Astrocyte of the spinal cord (primary cell): ENCODE measurements at places on chromosomes 1 and 21.

GRCh38 chr21:21196087-21196486 is 197.9 kb downstream of the NCAM2 start:
- peak; percentile 58 for DNase-seq

- DNase-seq: peak; percentile 6
These were observed 81.0 kb upstream of the CD55 start for GRCh38 chr1:207240325-207241101.

DNA sequence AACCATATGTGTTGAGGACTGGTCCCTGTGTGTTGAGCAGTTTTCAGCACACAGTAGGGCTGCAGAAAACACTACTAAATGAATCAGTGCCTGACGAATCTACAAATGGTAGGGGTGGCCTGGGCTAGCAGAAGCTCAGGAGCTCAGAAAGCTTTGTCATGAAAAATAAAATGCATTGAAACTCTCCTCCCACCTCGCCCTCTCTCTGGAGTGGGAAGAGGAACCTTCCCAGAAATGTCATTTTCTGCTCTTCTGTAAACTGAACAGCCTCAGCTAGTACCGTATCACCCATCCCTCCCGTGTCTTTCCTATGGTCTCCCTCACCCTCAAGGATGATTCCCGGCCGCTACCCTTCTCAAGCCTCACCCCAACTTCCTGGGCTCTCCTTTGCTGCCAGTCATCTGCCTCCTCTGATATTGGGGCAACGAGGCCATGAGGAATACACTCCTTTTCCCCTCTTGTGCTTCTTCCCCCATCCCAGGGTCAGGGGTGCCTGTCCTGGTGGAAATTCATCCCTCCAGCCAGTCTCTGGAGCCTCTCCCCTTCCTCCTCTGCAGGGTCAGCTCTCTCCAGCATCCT is 734.5 kb downstream of the PTPRU start:
- no peak for DNase-seq

GRCh38 chr1:85570446-85571180 is 9.9 kb upstream of the CCN1 start:
- DNase-seq: no peak

GRCh38 chr1:97304366-97304765 is 582.8 kb downstream of the PTBP2 start:
- no peak for DNase-seq

DNA sequence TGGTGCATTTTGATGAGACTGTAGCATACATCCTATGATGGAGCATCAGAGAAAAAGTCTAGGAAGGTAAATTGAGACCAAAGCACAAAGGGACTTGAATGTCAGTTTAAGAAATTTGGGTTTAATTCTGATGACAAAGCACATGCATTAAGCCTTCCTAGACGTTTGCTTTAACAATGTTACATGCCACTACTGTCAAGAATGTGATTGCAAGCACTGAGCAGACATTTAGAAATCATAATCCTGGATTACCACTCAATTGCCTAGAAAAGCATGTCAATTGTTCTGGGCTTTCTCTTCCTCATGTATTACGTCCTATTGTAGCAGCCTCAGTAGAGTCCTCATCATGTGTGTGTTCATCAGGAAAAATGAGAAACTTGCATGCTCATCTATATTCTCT is 117.1 kb downstream of the ZNF281 start:
- DNase-seq: no peak

DNA sequence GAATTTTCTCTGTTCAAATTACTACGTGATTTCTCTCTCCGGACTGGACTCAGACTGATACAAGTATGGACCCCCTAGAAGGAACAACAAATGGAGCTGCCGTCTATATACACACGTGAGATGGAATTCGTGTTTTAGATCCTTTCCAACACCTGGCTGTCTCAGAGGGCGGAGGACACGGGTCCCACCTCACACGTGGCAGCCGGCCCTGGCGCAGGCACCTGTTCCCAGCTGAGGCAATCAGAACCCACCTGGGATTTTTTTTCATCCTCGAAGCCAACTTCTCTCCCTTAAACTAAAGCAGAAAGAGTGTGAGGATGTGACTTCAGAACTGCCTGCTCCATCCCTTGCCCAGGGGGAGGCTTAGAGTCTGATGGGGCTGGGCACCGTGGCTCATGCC is 34.1 kb upstream of the SCCPDH start:
- no peak for DNase-seq

DNA sequence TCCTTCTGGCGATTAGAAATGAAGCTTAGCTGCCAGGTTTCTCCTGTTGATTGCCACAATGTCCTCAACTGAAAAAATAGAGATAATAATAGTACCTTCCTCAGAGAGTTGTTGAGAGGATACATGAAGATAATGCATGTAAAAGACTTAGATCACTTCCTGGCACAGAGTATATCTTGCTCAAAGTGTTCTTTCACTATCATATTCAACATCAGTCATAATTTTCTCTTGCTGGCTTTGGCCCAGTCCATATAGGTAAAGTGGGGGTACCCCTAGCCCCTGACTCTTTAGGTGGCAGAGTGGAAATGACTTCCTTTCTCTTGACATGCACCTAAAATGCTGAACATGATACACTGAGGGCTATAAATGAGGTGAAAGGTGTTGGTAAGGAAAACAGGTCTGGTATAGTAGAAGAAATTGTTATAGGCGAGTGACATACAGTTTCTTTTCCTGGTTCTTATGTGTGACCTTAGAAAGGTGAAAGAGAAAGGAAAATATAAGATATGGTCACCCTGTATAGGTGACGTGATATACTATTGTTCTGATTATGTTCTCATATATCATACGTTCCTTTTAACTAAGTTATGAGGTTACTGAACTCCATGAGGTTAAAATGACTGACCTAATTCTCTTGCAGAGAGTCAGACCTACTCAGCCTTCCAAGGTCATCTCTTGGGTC is 209.9 kb upstream of the DEPDC1 start:
- DNase-seq: no peak

DNA sequence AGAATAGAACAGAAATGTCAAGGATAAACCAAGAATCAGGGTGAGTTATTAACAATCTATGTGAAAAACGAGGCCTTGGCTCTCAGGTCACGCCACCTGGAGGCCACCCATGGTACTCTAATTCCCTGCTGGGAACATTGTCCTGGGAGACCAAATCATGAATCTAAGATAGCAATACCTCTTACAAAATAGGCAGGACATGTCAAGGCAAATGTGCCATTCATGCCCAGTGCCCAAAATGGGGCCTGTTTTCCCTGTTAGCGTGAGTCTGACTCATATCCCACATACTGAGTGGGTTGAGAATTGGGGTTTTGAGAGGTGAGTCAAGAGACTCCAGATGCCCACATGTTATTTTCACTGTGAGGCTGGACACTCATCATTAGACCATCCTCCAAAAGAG is 380.8 kb downstream of the HHIPL2 start:
- peak; percentile 87 for DNase-seq

GRCh38 chr1:9889411-9889810 is 20.7 kb downstream of the CTNNBIP1 start:
- DNase-seq: no peak

DNA sequence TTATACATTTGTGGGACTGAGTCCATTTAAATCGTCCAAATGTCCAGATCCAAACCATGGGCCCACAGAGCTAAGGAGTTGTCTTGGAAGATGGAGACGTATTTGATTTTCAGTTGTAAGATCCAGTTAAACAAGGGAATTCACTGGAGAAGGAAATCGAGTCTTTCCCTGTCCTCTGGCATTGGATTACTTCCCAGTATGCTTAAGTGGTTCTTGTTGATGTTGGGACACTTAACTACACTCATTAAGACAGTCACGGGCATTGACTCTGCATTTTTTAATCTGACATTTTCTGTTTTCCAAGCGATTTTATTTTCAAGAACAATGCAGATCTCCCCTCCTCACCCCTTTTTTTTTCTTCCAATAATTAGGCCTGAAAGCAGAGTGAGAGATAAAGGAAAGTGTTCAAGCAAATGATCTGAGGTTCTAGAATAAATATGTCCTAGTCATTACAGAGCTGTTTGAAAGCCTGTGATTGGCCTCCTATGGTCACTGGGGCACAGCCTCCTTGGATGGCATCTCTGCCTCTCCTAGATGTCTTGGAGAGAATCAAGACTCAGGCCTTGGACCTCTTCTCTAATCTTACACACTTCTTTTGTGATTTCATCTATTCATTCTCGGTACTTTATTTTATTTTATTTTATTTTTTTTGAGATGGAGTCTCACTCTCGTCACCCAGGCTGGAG is 48.9 kb downstream of the CD247 start:
- DNase-seq: no peak

- no peak for DNase-seq
These were observed 37.9 kb downstream of the PIK3R3 start for GRCh38 chr1:46094471-46095005.

DNA sequence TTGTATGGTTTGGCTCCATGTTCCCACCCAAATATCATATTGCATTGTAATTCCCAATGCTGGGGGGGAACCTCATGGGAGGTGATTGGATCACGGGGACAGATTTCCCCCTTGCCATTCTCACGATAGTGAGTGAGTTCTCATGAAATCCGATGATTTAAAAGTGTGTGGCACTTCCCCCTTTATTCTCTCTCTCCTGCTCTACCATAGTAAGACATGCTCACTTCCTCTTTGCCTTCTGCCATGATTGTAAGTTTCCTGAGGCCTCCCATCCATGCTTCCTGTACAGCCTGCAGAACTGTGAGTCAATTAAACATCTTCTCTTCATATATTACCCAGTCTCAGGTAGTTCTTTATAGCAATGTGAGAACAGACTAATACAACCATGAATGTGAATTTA is 211.6 kb upstream of the NR5A2 start:
- no peak for DNase-seq

DNA sequence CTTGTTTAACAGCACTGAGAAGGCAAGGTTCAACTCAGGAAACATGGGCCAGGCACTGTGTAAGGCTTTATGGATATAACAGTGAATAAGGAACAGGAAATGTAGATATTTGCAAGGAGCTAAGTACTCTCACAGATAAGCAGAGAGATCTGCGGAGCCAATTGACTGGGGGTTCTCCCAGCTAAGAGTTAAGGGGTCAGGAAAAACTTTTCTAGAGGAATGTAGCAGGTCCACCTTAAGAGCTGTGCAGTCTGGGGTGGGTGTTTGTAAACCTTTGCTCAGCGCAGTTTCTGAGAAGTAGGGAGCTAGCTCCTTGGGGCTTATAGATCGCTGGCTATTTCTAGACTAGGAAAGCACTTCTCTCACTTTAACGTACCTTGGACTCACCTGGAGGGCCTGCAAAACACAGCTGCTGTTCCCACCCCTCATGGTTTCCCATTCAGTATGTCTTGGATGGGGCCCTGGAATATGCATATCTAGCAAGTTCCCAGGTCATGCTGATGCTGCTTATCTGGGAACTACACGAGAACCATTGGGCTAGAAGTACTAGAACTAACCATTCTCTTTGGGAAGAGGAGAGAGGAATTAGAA is 51.7 kb downstream of the TLCD4 start:
- no peak for DNase-seq

GRCh38 chr1:200681231-200681630 is 11.5 kb upstream of the DDX59 start:
- no peak for DNase-seq

- no peak for DNase-seq
These were observed 22.2 kb downstream of the CITED4 start for GRCh38 chr1:40839943-40840335.

DNA sequence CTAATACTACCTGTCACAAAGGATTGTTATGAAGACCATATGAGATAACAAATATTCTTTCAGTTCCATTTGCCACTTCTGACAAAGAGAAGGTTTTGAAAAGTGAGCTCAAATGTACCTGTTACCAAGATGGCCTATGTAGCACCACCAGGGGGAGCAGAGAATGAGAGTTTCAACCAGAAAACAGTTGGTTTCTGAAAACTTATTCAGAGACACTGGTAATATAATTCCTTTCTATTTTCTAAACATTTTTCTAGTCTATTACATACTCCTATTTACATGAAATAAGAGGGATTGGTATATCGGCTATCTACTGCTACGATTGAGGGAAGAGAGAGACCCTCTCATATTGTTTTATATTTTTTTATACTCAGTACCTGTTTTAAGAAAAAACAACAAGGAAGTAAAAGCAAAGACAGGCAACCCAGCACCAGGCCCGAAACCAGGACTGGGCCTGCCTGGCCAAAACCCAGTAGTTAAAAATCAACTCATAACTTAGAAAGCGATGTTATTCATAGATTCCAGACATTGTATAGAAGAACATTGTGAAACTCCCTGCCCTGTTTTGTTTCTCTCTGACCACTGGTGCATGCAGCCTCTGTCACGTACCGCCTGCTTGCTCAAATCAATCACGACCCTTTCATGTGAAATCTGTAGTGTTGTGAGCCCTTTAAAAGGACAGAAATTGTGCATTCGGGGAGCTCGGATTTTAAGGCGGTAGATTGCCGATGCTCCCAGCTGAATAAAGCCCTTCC is 48.3 kb downstream of the IL23R start:
- DNase-seq: no peak

- no peak for DNase-seq
These were observed 6.5 kb downstream of the URB1 start for GRCh38 chr21:32386195-32386870.

- DNase-seq: no peak
These were observed 274.8 kb downstream of the PTPRC start for GRCh38 chr1:198913667-198914066.

DNA sequence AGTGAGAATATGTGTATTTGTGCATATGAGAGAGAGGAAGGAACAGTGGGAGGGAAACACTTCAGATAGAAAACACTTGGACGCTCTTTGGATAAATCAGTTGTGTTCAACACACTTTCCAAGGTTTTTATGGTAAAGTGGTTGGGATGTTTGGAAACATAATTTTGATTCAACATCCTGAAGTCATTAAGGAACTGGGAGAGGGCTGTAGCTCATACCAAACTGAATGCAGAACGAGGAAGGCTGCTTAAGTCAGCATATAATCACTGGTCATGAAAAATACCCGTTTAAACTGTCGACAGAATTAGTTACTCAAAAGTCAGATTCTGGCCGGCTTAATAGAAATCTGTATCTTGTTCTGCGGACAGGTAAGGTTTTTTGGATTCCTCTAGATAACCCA is 14.9 kb downstream of the LIX1L start:
- no peak for DNase-seq

GRCh38 chr1:17903386-17903785 is 148.3 kb downstream of the ACTL8 start:
- DNase-seq: no peak

GRCh38 chr1:112866151-112866550 is 89.8 kb downstream of the SLC16A1 start:
- peak; percentile 92 for DNase-seq

- DNase-seq: peak; percentile 54
These were observed 52.8 kb upstream of the ZBTB40 start for GRCh38 chr1:22398656-22399420.

DNA sequence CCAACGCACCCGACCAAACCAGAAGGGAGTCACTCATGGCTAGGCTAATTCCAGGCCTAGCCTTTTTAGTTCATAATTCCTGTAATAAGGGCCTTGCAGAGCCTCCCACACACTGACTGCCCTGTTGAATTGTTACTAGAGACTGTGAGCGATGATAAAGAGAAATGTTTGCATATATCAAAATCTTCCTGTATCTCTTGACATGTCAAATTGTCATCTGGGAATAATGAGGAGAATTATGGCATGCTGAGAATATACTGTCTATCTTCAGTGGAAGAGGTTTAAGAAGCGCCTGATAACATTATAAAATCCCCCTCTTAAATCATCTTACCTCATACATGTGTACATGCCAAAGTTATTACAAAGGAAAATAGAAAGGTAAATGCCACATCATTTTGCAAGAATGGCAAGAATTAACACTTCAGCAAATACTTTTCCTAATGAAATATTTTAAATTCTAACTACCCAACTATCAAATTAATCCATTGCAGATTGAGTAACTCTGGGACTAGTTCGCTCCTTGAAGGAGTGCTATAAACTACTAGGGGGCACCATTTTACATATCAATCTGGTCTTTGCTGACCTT is 144.1 kb downstream of the CENPF start:
- DNase-seq: no peak

GRCh38 chr21:43317959-43318358 is 109.0 kb downstream of the SIK1 start:
- DNase-seq: no peak
